ENCODE measurements at places on chromosomes 11 and 22. TPM values are rescaled to one million over a fixed set of nuclear protein-coding genes. Genes with fewer than 3 reads are reported as not detected.

- peak; percentile 26 for DNase-seq
- H3K27ac ChIP-seq: no peak overlapping the region
- no peaks in the 10 kb centered on the region for H3K4me1 ChIP-seq
- H3K36me3 ChIP-seq: no peaks in the 10 kb centered on the region
- H3K27me3 ChIP-seq: peaks cover 7% of the 10 kb centered on the region
- H3K4me3 ChIP-seq: no peak overlapping the region
These were observed 41.0 kb upstream of the PRDM11 start for GRCh38 chr11:45105233-45105983.

DNA sequence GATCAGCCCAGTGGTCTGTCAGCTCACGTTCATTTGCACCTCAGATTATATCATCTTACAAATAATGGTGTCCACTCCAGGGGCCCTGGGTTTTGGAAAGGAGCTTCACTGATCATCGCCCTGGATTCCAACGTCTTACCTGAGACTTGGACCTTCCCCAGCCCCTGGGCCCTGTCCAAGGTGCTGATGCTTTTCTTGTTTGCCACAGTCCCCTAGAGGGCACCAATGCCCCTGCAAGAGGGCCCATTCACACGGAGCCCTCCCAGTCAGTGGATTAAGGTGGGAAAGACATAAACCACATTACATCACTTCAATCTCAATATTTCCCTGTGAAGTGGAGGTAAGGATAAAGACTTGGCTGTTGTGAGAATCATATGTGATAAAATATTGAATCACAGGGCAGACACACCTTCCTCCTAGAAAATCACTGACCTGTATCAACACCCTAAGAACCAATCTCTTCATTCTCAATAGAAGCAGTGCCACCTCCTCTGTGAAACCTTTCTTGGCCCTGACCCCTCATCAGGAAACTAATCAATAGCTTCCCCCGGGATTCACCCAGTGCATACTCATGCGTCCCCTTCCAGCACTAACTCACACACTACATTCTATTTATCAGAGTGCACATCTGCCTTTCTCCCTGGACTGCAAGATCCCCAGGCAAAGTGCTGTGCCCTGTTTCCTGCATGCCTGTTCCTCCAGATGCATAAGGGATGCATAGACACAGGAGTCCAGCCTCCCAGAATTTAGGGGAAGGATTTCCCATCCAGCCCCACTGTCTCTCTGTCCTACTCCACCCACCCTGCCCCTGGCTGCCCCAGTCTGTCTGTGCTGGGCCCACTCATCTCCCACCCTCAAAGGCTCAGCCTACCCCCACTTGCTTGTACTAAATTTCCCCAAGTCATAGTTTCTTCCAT, 167.0 kb downstream of the BUD13 start:
- H3K4me3 ChIP-seq: no peak overlapping the region
- no peaks in the 10 kb centered on the region for H3K36me3 ChIP-seq
- H3K27me3 ChIP-seq: peaks cover 7% of the 10 kb centered on the region
- peak; percentile 32 for DNase-seq

- H3K4me3 ChIP-seq: no peak overlapping the region
- no peaks in the 10 kb centered on the region for H3K27me3 ChIP-seq
- peaks cover 18% of the 10 kb centered on the region for H3K4me1 ChIP-seq
These were observed 26.6 kb downstream of the EHF start for GRCh38 chr11:34647532-34647931.

GRCh38 chr11:102361086-102362031, 14.3 kb downstream of the BIRC2 start:
- DNase-seq: no peak
- H3K4me3 ChIP-seq: no peak overlapping the region
- H3K4me1 ChIP-seq: no peaks in the 10 kb centered on the region
- peaks cover 15% of the 10 kb centered on the region for H3K36me3 ChIP-seq
- H3K27me3 ChIP-seq: no peaks in the 10 kb centered on the region

DNA sequence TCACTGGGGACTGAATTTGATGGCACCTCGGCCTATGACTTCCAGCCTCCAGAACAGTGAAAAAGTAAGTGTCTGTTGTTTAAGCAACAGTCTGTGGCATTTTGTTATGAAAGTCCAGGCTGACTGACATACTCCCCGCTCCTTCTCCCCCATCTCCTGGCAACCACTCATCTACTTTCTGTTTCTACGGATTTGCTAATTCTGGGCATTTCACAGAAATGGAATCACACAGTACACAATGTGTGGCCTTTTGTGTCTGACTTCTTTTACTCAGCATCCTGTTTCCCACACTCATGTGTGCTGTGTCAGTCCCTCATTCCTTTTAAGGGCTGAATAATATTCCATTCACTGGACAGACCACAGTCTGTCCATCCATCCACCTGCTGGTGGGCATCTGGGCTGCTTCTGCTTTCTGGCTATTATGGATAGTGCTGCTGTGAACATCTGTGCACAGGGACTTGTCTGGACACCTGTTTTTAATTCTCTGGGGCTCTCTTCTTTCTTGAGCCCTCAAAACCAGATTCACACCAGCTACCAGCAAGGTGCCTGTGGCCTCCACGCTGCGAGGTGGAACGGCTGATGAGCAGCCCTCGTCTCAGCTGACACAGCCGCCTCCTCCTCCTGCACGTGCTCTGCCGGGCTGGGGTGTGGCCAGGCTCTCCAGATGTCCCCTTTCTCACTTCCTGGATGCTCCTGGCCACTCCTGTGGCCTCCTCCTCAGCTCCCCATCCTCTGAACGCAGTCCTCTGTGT, 333.1 kb downstream of the CTTN start:
- no peak overlapping the region for H3K27ac ChIP-seq
- H3K36me3 ChIP-seq: no peaks in the 10 kb centered on the region
- H3K4me1 ChIP-seq: peaks cover 19% of the 10 kb centered on the region
- no peak overlapping the region for H3K4me3 ChIP-seq
- no peak for DNase-seq

GRCh38 chr11:67442504-67443404, 522 bp downstream of the CORO1B start:
- H3K36me3 ChIP-seq: peaks cover 2% of the 10 kb centered on the region
- peaks cover 28% of the 10 kb centered on the region for H3K4me1 ChIP-seq
- H3K4me3 ChIP-seq: peak overlapping the region; percentile 90
- H3K27me3 ChIP-seq: no peaks in the 10 kb centered on the region
- DNase-seq: no peak
- peak overlapping the region; percentile 79 for H3K27ac ChIP-seq

- no peak overlapping the region for H3K27ac ChIP-seq
- DNase-seq: no peak
- H3K4me1 ChIP-seq: no peaks in the 10 kb centered on the region
- H3K27me3 ChIP-seq: no peaks in the 10 kb centered on the region
- no peak overlapping the region for H3K4me3 ChIP-seq
These were observed 91.5 kb upstream of the YWHAH start for GRCh38 chr22:31852691-31853421.

DNA sequence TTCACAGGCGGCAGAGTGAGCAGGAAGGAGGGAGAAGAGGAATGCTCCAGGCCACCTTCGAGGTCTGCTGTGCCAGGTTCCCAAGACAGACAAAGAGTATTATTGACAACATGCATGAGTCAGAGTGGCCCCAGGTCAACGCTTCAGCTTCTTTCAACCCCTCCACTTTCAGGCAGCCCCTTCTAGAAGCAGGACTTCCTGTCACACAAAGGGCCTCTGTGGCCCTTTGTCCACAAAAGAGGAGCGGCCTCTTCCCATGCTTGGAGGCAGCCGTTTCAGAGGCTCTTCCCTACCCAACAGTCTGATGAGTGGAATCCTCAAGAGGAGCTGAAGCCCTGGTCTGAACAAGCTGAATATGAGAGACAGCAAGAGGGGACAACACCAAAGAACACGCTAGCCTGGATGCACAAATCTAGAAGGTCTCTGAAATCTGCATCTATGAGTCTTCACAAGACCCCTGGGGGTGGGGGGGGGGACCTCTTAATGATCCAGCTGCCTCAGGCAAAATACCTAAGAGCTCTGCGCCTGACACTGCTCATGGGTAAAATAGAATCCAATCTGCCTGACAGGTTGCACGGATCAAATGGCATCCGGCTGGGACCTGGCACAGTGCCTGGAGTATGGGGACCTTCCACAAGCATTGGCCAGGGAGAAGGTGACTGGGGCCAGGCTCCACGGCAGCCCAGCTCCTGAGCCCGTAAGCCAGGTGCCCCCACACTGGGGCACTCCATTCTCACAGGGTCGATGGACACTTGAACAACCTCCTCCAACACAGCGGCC, 67.5 kb downstream of the PACSIN2 start:
- DNase-seq: peak; percentile 73
- no peaks in the 10 kb centered on the region for H3K27me3 ChIP-seq
- peak overlapping the region; percentile 76 for H3K27ac ChIP-seq
- H3K4me1 ChIP-seq: peaks cover 56% of the 10 kb centered on the region
- peak overlapping the region; percentile 21 for H3K4me3 ChIP-seq

- no peaks in the 10 kb centered on the region for H3K4me1 ChIP-seq
- no peaks in the 10 kb centered on the region for H3K36me3 ChIP-seq
- no peak overlapping the region for H3K4me3 ChIP-seq
- DNase-seq: no peak
- peaks cover 31% of the 10 kb centered on the region for H3K27me3 ChIP-seq
These were observed 55.5 kb downstream of the CHST1 start for GRCh38 chr11:45609902-45610301.

GRCh38 chr11:128948583-128948982, 5.9 kb upstream of the TP53AIP1 start:
- no peak overlapping the region for H3K27ac ChIP-seq
- no peaks in the 10 kb centered on the region for H3K27me3 ChIP-seq
- H3K4me3 ChIP-seq: no peak overlapping the region
- H3K36me3 ChIP-seq: no peaks in the 10 kb centered on the region

DNA sequence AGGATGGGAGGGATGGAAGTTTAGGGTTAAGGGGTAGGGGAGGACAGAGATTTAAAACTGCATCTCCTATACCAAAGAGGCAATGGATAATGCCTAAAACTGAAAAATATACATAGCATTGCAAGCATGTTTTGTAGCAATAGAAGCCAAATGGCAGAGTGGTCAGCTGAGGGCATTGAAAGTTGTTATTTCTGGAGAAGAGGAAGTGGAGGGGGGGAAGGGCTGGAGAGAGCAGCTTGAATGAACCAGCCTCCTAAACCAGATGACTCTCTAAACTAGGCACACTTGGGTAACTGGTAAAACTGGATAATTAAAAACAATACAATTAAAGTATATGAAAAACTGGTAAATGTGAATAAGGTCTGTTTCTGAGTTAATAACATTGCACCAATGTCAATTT, 70.3 kb upstream of the TP53I11 start:
- no peak overlapping the region for H3K27ac ChIP-seq
- H3K4me3 ChIP-seq: no peak overlapping the region
- no peaks in the 10 kb centered on the region for H3K36me3 ChIP-seq
- peaks cover 6% of the 10 kb centered on the region for H3K27me3 ChIP-seq
- H3K4me1 ChIP-seq: no peaks in the 10 kb centered on the region

- DNase-seq: no peak
- H3K4me3 ChIP-seq: no peak overlapping the region
- H3K4me1 ChIP-seq: peaks cover 11% of the 10 kb centered on the region
- H3K27me3 ChIP-seq: no peaks in the 10 kb centered on the region
These were observed 4.7 kb upstream of the ZNF74 start for GRCh38 chr22:20389288-20389687.

DNA sequence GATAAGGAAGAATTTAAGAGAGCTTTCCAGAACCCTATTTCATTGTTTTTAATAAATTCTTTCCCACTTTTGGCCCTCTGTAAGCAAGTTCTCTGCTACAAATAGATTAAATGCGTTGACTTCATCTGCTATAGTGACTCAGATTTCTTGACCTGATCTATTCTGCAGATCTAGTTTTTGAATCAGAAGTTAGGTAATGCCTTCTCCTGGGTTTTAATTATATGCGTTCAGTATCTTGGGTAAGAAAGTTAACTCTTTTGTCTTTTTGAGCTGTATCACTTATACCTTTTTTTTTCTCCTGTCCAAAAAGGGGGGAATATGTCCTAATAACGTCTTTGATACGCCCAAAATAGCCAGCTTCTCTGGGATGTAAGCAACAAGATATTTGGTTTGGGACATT, 2.4 kb upstream of the HEPHL1 start:
- no peaks in the 10 kb centered on the region for H3K4me1 ChIP-seq
- no peaks in the 10 kb centered on the region for H3K36me3 ChIP-seq
- no peak for DNase-seq

- no peak for DNase-seq
- no peak overlapping the region for H3K4me3 ChIP-seq
- H3K4me1 ChIP-seq: no peaks in the 10 kb centered on the region
These were observed 81.9 kb upstream of the PICALM start for GRCh38 chr11:86150847-86151173.

The MTNR1B gene
- total RNA-seq: not detected

The EMSY gene
- total RNA-seq: 22.7 TPM

The MS4A8 gene
- total RNA-seq: 0.17 TPM

The IRF7 gene
- 15.2 TPM for total RNA-seq

The ZNHIT2 gene
- total RNA-seq: 18.8 TPM

The OR2AG2 gene
- 0.07 TPM for total RNA-seq

The KRTAP5-10 gene
- total RNA-seq: 0.20 TPM
